CD4-positive, alpha-beta T cell treated with Interleukin-4 for 4 hours (primary cell): ENCODE measurements at places on chromosomes 5 and 9.

DNA sequence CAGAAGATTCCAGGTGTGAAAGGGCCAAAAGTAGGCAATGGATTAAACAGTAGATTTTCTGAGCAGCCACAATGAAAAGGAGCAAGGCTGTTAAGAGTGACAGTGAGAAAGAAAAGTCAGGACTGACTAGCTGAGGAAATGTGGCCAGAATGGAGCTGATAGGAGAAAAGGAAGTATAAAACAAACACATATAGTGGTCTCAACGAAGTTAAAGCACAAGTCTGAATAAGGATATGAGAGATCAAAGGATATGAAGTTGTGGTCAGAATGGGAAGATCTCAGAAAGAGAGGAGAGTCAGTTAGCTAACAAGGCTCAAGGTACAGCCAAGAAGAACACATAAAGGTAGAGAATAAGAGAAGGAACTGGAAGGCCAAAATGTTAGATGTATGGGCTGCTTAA lies 39.9 kb downstream of the FNIP1 start:
- no peak for DNase-seq

DNA sequence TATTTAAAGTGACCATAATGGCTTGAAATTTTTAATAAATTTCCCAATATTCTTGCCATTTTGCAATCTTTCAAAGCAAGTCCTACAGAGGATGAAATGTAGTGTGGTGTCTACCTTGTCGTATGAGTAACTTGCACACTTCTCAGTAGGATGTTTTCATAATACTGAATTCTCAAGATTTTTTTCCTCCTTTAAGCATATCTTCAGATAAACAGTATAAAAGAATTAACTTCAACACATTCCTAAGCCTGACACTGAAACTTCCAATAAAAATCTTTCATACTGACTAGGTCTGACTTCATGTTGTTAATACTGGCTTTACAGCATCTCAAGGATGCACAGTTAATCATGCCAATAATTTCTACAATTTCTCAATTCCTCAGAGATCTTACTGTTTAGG lies 62.0 kb downstream of the DROSHA start:
- no peak for DNase-seq

DNA sequence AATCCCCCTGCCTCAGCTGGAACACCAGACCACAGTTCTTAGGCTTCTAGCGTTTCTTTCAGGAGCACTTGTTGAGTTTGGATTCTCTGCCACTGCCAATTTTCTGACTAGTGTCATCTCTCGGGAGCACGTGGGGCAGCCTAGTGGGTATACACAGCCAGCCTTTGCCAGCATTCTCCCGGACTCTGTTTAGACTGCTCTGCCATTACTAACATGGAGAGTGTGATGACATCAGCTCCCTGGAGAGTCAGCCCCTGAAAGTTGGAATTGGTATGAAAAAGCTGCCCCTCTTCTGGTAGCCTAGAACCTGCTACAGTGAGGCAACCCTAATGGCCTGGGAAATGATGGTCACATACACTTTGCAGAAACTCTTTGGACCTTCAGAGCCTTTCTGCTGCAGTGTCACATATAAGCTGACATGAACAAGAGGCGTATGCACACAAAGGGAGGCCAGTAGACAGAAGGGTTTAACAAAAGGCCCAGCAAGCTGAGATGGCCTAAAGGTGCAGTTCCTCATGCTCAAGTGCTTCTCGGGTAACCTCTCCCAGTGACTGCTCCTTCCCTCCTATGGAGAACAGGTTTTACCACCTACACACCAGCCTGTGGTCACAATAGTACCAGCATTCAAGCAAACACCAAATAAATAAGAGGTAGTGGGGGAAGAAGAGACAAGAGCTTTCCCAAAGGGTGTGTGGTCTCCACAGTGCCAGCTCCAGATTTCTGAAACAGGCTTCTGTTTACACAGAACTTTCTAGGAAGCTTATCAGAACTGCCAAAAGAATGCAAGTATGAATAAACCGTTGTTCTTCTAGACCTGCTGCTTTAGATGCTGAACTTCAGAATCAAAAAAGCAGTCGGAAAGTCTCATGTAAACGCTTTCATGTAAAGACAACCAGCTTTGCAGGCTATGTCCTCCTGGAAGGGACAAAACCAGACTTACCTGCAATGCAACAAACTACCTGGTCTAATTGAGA lies 16.5 kb downstream of the SPACA9 start:
- no peak for DNase-seq

DNA sequence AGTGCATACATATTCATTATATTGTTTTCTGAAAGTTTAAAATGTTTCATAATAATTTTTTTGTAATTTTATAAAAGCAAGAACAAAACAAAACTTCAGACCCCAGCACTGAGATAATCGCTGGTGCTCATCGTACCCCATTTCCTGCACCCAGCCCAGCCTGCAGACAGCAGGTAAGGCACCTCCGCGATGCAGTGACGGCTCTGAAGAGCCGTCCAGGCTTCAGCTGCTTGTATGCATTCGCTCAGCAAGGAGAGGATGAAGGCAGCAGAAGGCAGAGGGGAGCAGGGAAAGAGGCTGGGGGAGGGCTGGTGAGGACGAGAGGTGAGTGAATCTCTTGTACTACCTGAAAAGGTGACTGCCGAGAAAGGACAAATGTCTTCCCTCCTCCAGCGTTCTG lies 153.5 kb downstream of the TTLL11 start:
- DNase-seq, result no peak

DNA sequence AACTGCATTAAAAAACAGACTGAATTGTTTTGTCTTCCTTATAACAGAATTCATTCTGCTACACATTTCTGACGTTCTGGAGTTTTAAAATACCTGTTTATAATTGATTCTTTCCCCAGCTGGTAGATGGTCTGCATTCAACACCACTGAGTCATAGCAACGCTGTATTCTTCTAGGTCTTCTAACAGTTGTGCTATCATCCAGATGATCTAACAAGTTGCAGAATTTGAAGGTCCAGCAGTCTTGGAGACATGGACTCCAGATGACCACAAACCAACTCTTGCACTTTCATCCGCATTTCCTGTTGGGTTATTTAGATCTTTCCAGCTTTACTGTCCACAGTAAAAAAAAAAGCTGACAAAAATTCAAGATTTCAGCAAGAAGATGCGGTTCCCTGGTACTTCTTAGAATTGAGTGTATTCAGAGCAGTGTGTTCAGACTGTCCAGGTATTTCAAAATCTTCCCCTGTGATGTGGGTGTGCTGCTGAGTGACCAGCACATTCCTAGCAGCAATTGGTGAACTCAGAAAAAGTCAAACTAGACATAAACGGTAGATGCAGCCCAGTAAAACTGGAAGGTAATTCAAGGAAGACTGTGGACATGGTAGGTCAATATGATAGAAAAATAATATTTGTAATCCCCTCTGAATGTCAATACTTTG lies 50.2 kb downstream of the CSNK1A1 start:
- DNase-seq, result no peak

GRCh38 chr9:123419721-123420591 lies 64.0 kb downstream of the CRB2 start:
- no peak for DNase-seq

- DNase-seq, result peak; percentile 65
Measured at GRCh38 chr5:157390551-157391297, 69.3 kb upstream of the NIPAL4 start.

DNA sequence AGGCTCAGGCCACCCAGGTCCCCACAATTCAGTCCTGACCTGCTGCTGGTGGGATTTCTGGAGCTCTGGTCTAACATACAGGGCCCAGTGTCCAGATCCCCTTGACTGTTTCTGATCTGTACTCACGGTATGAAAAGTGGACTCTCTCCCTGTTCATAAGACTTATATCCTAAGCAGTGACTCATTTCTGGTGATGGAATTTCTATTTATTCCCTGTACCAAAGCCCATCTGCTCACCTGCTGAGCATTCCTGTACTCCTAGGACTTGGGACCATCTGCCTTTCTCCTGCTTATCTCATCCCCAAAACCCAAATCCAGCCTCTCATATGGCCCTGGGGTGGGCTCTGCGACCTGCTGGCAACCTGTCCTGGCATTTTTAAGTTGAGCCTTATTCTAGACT lies 86.6 kb downstream of the APBA1 start:
- no peak for DNase-seq

DNA sequence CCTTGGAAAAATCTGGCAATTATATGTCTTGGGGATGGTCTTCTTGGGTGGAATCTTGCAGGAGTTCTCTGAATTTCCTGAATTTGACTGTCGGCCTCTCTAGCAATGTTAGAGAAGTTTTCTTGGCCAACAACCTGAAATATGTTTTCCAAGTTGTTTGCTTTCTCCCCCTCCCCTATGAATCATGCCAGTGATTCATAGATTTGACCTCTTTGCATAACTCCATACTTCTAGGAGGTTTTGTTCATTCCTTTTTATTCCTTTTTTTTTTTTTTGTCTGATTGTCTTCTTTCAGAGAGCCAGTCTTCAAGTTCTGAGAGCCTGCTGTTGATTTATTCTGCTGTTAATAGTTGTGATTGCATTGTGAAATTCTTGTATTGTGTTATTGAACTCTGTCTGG lies 56.7 kb upstream of the SLC44A1 start:
- no peak for DNase-seq

- DNase-seq, result peak; percentile 89
Measured at GRCh38 chr5:177389241-177390169, 5.3 kb downstream of the SLC34A1 start.

- no peak for DNase-seq
Measured at GRCh38 chr9:128908372-128908771, 12.4 kb upstream of the PHYHD1 start.

DNA sequence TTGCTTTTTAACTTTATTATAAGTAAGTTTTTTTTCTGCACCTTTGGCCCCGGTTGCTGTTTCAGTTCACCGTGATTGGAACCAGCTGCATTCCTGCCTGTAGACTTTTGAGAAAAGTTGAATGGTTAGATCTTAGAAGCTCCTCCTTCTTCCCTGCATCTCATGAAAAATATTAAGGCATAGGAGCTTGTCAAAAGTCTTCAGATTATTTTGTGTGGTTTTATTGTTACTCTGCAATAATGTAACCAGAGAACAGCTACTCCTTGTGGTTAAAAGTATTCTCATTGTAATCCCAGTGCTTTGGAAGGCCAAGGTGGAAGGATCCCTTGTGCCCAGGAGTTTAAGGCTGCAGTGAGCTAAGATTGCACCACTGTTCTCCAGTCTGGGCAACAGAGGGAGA lies 3.3 kb upstream of the SLC2A8 start:
- DNase-seq, result no peak

GRCh38 chr5:131212471-131213021 lies 41.8 kb downstream of the LYRM7 start:
- DNase-seq, result no peak

DNA sequence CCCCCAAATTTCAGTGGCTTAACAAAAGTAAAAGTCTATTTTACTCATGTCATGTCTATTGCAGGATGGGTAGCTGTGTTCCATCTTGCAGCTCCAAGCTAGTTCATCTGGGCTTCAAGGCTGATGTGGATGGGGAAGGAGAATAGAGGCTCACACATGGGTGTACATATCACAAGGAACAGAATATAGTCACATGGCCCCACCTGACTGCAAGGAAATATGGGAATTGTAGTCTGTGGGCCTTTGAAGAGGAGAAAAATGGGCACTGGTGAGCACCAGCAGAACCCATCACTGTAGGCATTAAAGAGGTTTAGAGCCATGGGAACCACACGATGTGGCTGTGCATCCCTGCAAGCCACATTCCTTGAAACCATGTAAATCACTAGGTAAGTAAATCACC lies 17.9 kb upstream of the TRIO start:
- no peak for DNase-seq

DNA sequence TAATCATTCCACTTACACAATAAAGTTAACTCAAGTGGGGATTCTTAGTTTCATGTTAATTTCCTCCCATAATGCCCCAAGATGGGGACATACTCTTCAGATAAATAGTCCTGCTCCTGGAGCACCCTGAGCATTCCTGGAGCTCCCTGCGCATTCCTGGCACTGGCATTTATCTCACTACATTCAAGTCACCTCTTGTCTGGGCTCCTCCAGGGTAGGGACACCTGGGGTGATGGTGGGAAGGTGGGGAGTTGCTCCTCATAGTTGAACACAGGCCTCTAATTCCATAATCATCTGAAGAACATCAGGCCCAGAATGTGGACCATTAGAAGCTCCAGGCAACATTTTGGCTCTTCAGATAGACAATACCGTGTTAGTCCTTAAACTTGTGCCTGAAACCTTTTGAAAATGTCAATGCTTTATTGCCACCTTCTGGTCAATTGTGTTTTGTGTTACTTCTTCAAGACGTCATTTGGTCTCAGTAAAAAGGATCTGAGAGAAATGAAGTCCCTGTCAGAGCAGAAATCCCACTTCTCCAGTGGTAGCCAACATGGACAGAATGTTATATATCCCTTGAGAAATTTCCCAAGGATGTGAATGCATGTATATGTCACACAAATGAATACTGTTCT lies 14.2 kb upstream of the AGGF1 start:
- no peak for DNase-seq

DNA sequence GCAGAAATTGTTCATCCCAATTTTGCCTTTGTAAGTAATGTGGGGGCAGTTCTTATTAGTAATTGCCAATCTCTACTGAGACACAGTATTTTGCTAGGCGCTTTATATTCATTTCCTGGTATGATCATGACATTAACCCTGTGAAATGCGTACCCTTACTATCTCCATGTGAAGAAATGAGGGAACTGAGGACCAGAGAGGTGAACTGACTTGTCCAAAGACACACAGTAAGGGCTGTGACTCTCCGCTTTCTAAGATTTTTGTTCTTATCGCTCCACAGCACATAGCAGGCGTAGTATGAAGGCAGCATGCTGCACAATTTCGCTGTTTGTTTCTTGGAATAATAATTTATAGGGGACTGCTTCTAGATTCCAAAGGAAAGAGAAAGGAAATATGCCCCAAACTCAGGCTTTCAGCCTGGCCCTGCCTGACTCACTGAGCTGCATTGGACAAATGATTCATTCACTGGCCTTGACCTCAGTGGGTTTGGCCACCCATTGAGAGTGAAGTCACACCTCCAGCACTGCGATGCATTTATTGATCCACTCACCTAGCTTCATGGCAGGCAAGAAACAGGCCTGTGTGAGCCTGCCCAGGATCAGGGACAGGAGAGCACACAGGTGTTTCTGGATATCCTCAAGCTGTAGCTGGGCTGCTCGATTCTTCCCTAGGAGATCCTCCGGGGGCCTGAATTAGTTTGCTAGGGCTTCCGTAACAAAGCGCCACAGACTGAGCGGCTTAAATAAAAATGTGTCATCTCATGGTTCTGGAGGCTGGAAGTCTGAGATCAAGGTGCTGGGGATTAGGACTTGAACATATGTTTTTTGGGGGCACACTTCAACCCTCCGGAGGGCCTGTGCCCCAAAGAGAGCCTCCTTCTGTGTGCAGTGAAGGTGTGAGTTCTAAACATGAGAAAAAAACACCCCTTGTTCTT lies 7.2 kb upstream of the DUSP1 start:
- DNase-seq, result peak; percentile 29

DNA sequence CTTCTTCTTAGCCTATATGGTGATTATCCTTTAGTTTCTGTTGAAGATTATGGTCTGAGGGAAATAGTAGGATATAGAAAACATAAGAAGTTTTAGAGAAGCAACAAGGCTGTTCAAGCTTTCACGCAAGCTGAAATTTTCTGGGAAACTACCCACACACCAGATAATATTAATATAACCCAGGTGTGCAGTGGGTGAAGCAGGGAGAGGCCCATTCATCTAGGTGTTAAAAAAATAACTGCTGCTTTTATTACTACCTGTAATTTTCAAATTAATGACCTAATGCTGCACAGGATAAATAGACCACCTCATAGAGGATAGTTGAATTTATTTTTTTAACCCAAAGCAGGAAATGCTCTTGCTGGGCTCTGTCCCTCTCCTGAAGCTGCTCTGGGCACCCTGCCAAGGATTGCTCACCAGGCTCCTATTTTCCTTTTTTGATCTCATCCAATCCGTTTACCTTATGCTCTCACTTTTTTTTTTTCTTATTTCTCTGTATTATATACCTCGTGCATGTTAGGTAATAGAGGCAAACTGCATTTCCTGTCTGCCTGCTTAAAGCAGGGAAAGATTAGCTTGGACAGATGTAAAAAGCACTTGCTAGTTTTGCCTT lies 124.3 kb upstream of the SLC12A2 start:
- DNase-seq, result no peak
